ENCODE measurements at places on chromosomes 5 and 9.

DNA sequence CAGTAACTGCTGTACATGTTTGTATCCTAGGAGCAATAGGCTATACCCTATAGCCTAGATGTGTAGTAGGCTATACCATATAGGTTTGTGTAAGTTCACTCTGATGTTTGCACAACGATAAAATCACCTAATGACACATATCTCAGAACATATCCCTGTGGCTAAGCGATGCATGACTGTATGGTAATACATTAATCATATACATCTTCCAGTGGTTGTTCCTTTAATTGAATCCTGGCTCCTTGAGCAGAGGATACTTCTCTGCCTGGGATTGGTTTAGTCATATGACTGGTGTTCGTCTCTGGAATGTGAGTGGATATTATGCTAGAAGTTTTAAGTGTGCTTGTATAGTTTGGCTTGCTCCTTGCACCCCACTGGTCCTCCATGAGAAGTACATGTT is 425.8 kb downstream of the MAN2A1 start:
- ATAC-seq, result no peak

DNA sequence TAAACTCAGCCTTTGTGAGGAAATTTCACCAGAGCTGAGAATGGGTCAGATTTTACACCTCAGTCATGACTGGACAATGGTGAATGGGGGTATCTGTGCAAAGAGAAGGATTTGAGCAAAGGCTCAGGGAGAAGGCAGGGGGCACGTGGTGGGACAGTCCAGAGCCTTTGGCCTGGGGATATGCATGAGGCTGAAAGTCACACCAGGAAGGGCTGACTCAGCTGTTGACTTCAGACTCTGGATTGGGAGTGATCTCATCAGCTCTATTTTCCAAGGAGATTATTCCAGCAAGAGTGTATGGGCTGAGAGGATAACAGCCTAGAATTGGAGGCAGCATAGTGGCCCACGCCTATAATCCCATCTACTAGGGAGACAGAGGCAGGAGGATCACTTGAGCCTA is 53.6 kb downstream of the SAXO1 start:
- ATAC-seq, result no peak

DNA sequence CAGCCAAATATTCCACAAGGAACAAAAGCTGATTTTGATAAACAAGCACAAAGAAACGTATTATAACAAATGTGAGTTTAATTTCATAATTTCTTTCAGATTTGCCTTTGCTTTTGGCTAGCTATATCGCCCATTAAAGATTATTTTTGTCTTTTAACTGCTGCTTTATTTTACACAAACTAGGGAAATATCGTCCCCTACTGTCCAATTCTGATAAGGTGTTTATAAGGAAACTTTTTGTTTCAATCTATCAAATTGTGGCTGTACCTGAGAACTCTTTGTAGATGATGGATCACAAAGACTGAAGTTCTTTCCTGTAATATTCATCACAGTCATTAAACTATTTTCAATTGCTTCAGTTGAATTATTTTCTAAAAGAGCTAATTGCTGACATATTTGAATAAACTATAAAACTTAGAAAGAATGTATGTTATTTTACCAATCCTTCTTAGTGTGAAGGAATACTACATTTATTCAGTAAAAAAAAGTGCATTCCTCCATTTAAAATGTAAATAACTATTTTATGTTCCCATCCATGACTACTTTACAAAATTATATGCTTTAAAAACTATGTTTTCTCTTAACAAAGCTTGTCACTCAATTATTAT is 431.3 kb upstream of the ITGA1 start:
- no peak for ATAC-seq

- ATAC-seq, result no peak
These were observed 101.1 kb upstream of the ZNF618 start for GRCh38 chr9:113774963-113775362.

DNA sequence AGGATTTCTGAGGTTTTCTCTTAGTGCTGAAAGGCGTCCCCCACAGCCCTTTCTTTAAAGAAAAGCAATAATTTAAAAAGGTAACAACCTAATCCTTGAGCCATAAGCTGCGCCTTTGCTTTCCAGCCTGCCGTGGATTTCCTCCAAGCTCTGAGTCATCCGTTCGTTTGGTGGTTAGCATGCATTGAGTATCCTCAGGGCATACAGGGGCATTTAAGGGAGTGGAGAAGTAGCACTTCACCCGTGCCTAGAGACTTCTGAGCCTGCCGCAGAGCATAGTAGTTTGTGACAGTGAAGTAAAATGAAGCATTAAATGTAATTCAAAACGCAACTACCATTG is 892 bp upstream of the TNC start:
- ATAC-seq, result peak; percentile 72

DNA sequence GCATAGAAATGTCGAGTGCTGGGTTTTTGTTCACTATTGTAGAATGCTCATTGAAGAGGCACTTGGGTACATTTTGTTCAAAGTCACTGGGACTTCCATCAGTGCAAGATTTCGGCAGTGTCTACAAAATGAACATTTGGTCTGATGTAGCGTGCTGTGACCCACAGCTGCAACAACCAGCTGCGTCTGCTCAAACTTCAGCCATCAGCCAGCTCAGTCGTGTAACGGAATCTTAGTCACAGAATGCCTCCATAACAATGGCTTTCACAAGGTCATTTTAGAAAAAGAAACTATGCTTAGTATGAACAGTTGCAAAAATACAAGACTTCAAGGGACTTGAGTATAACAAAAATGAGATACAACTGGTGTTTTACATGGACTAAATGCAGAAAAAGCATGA is 828.1 kb upstream of the GRAMD2B start:
- peak; percentile 89 for ATAC-seq

- ATAC-seq, result no peak
These were observed 49.7 kb downstream of the BASP1 start for GRCh38 chr5:17267106-17267505.

DNA sequence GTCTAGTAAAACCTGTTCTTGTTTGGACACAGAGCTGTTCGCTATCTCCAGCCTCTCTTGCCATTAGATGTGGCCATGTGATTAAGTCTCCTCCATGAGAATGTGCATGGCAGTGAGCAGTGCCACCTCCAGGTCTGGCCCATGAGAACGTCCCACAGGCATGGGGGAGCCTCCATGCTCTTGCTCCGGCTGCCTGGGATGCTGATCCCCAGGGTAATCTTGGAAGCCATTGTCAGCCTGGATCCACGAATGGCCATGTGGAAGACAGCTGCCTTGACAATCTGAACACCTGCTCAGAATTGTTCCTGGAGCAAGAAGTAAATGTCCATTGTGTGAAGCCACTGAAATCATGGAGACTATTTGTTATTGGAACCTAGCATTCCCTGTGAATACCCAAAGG is 83.5 kb downstream of the FSTL4 start:
- no peak for ATAC-seq

DNA sequence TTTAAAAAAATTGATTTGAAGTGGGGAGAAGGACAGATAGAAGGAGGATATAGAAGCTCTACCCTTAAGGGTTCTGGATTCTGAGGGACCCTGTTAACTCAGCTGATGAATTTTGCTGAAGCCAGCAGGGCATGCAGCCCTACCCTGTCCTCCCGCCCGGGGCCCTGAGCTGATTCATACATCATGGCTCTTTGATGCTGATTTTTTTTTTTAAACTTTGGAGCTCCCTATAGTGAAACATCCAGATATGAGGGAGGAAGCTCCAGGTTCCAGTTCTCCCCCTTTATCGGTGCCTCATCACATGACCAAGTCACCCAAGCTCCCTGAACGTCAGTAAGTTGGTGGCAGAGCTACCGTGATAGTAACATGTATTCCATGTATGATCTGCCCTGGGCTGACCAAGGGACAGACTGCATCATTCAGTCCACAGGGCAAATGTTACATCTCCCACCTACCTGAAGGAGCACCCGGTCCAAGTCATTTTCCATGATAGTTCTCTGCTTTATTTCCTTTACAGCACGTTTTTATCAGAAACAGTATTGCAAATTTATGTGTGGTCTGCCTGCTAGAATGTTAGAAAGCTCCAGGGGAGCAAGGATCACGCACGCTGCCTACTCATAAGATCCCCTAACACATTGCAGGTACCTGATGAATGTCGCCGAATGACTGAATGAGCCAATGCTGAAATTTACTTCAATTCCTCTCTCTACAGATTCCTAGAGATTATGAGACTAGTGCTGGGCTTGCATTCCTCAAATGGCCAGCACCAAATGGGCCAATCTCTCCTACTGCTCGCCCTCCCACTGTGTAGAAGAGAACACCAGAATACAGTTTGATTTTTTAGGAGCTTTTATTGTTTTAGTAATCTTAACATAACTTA is 25.9 kb downstream of the SPARC start:
- no peak for ATAC-seq

- no peak for ATAC-seq
These were observed 11.6 kb upstream of the KIF27 start for GRCh38 chr9:83932851-83933250.

- no peak for ATAC-seq
These were observed 194.8 kb downstream of the AUH start for GRCh38 chr9:91166796-91167366.

DNA sequence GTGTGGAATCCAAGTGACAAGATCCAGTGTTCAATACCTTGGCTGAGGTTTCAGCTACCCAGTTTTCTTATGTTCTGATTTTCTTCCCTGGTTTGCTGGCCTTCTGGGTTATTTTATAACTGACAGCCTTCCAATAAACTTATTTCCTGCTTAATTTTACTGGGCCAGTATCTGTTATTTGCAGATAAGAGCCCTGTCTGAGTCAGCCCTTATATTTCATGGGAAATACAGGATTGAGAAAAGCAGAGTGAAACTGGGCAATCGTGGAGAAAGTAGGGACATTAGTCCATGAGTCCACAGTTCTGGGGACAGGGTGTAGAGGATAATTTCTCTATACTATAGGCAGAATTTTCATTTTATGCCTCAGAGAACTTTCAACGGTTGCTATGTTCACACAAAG is 32.3 kb downstream of the TMEM167A start:
- no peak for ATAC-seq

DNA sequence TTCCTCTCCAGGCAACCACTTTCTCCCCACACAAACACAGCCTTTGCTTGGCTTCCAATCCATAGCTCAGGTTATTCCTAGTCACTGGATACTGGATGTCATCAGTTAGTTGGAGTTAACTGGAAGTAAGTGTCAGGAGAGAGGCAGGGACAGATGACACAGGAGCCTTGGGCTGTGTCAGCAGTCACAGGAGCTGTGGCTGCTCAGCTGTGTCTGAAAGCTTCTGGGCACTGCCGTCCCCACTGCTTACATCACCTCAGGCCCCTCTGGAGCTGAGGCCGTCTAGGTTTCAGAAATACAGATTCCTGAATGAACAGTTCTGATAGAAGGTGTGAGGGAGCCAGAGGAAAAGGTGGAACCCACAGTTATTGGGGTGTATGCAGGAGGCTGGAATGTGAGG is 17.3 kb upstream of the FAM240B start:
- ATAC-seq, result no peak

DNA sequence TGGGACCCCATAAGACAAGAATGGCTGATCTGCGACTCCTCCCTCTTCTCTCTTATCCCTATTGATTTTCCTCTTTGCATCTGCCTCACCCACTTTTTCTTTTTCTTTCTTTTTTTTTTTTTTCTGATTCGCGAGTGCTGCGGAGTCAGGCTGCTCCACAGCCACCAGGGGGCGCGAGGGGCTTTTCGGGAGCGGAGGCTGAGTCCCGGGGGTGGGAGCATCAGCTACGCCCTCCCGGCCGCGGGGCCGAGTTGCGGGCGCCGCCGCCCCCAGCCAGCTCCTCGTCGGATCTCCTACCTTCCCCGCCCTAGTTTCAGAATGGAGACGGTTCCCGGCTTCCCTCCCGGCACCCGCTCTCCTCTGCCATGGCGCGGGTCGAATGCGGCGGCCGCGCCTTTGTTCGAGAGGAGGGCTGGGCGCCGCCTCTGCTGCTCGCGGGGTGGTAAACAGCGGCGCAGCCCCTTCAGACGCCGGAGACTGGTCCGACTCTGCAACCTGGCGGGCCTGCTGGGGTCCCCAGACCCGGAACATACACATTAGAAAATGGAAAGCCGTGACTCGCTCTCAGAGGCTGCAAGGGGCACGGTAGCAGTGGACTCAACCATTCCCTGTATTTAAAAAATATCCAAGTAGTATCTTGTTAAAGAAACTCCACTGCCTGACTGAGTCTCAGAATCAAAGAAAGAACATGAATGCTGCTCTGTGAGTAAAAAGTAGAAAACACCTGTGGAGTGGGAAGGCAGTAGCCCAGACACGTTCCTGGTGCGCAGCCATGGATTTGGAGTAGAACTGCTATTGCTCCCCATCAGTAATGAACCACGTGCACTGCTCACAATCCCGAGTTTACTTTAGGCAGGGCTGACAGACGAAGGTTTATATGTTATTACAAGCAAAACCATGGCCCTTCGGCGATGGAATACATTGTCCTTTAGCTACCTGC is 55.7 kb downstream of the DPYSL3 start:
- peak; percentile 84 for ATAC-seq

DNA sequence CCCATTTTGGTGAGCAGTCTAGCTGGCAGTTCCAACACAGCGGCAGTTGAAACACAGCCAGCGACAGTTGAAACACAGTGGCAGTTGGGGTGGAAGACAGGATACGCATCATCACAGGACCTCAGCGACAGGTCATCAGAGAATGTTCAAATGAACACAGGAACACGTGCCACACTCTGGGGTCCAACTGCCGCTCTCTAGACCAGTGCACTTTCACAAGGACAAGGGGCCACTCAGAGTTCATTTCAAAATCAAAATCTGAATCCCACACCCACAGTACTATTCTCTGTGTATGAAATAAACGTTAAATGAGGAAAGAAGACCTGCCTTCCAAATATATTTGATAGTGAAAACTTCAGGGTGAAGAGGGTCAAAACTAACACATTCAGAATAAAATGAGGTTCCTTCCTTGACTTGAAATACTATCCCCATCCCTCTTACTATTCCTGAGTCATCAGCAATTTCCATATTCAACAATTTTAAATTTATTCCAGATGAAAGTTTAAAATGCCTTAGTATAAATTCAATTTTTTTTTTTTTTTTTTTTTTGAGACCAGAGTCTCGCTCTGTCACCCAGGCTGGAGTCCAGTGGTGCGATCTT is 53.0 kb upstream of the SIMC1 start:
- no peak for ATAC-seq

GRCh38 chr5:4646715-4647375 is 493.3 kb upstream of the ADAMTS16 start:
- no peak for ATAC-seq

GRCh38 chr5:12614608-12615007 is 710.4 kb upstream of the CTNND2 start:
- ATAC-seq, result no peak

DNA sequence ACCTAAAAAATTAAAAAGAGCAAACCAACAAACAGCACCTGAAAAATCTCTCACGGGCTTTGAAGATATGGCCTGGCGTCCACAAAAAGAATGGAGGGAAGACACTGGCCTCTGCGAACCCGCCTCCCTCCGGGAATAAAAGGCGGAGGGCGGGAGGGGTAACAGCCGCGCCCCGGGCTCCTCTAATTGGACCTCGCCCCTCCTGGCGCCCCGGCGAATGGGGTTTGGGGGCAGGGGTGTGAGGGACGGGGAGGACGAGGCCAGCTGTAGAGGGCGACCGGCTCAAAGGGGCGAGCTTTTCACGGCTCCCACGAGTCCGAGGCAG is 753 bp downstream of the FANCC start:
- peak; percentile 79 for ATAC-seq

Measured in gastroesophageal sphincter (tissue), 4 donors.